ENCODE measurements at places on chromosomes 4 and X.

GRCh38 chr4:150411520-150411919 is 170.4 kb upstream of the MAB21L2 start:
- no peak for DNase-seq

DNA sequence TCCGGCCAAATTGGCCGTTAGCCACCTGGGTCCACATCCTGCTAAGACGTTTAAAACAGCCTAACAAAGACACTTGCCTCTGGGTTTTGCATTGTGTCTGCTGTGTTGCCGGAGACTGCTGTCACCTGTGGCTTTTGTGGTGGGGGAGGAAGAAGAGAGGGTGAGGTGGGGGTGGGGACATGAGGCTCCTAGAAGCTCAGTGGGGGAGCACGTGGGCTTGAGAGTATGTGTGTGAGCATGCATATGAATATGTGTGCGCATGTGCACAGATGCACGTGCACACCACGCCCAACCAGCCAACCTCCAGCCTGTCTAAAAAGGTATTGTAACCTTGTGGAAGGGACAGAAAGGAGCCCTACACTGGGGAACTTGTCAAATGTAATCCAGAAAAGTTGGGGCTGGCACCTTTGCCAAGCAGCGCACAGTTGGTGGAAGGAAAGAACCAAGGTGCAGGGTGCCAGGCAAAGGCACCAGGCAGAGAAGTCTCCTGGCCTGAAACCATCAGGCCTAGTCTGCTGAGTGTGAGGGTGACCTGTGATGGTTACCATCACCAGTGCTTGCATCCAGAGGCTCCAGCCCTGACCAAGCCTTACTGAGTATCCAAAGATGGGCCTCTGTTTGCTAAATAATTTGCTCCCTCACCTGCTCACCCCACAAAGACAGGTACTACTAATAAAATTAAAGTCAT is 10.1 kb upstream of the SASH3 start:
- DNase-seq: no peak

GRCh38 chr4:111037591-111038360 is 414.9 kb upstream of the PITX2 start:
- DNase-seq: no peak

DNA sequence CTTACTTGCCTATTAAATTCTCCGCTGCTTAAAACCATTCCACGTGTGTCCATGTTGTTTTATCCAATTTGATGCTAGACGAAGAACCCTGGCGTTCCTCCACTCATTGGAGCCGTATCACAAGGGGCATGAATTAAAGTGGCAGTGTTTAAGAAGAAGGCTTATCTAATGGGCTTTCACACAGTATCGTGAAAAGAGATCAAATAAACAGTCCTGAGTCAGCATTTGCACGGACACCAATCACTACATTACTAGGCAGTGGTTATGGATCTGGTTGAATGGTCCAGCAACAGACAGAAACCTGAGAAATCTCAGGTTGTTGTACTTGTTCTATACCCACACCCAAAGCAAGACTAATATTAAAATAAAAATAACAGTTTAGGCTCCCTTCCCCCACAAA is 671.6 kb downstream of the FAT4 start:
- no peak for DNase-seq

DNA sequence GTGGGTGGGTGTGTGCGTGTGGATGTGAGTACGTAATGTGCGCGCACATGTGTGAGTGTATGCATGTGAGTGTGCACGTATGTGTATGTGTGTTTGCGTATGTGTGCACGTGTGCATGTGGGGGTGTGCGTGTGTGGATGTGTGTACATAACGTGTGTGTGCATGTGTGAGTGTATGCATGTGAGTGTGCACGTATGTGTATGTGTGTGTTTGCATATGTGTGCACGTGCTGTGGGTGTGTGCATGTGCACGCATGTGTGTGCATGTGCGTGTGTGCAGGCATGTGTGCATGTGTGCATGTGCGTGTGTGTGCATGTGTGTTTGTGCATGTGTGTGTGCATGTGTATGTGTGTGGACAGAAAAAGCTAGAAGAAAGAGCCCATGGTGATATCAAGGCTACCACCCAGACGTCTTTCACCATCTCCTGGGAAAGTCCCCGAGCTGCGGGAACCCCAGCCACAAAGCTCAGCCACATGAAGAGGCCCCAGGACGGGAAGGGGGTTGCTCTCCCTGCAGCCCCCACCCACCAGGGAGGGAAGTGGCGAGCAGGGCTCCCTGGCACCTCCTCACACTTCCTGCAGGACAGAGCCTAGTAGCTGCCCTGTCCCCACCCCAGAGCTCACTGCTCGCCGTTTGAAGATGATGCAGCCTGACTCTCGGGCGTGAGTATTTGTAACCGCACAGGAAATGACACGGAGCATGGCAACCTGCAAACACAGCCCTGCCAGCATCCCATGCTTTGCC is 108.3 kb downstream of the DCTD start:
- no peak for DNase-seq

GRCh38 chr4:53767482-53767881 is 176.2 kb upstream of the LNX1 start:
- DNase-seq: no peak

DNA sequence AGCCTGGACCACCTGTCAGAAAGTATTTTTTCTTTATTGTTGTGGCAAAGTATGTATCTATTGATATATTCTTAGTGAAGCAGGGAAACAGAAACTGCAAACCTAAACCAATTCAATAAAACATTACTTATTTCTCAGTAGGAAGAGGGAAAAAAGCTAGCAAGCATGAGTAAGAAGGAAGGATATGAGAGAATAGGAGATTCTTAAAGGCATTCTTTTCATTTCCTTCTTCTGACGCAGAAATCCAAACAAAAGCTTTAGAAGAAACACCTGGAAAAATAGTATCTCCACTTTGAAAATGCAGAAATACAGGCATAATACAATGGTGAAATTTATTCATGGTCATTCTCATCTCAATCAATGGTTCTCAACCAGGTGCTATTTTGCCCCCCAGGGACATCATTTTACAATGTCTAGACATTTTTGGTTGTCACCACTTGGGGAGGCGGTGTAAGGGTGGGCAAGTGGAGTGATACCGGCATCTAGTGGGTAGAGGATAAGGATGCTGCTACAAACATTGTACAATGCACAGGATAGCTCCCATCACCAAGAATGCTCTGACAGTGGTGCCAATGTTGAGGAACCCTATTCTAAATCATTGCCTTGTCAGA is 21.7 kb upstream of the ATXN3L start:
- no peak for DNase-seq

DNA sequence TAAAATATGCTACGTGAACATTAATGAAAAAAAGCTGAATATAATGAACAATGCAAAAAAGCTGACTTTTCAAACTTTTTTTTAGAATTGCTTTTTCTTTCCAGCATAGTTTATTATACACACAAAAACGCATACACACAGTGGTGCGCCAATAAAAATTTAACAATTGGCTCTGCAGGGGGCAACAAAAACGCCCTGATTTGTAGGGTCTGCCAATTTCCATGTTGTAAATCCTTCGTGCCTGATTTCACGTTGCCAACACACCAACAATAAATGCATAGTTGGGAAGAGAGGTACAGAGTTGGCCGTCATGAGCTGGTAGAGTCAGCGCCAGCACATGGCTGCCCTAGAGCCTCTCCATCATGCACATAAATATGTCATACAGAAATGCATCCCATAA is 333.1 kb downstream of the MAPK10 start:
- DNase-seq: no peak

- DNase-seq: no peak
Measured at GRCh38 chr4:119861731-119862130, 204.9 kb downstream of the MAD2L1 start.

GRCh38 chr4:101104312-101105052 is 242.8 kb downstream of the PPP3CA start:
- no peak for DNase-seq

- no peak for DNase-seq
Measured at GRCh38 chr4:88616275-88617150, 24.2 kb downstream of the HERC3 start.

All from HuH-7 (cell line).